ENCODE measurements at places on chromosomes 11 and 22. TPM values are rescaled to one million over a fixed set of nuclear protein-coding genes. Genes with fewer than 3 reads are reported as not detected.
A peak's percentile ranks its signal among the peaks of the same experiment; 100 is the strongest.

KDM4E gene
- not detected for total RNA-seq

GTSE1 gene
- 0.94 TPM for total RNA-seq

PIM3 gene
- 66.8 TPM for total RNA-seq

ALKBH8 gene
- total RNA-seq, result 6.3 TPM

OR8G5 gene
- total RNA-seq, result not detected

DNA sequence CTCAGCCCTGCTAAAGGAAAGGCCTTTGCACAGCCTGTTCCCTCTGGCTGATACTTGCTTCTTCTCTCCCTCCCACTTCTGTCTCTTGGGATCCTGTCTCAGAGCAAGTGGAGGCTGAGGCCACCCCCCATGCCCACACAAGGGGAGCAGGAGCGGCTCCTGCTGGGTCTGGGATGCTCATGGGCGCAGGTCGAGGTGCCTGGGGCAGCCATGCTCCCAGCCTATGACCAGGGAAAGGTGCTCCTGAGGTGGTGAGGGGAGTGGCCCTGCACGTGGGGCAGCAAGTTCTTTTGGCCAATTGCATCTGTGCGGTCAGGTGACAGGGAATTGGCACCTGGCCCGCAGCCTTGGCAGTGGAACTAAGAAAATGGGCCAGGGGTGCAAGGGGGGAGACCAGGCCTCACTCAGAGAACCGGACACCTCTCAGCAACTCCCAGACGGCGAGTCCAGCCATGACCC lies 1.5 kb downstream of the MAPK11 start:
- no peak for DNase-seq

DNA sequence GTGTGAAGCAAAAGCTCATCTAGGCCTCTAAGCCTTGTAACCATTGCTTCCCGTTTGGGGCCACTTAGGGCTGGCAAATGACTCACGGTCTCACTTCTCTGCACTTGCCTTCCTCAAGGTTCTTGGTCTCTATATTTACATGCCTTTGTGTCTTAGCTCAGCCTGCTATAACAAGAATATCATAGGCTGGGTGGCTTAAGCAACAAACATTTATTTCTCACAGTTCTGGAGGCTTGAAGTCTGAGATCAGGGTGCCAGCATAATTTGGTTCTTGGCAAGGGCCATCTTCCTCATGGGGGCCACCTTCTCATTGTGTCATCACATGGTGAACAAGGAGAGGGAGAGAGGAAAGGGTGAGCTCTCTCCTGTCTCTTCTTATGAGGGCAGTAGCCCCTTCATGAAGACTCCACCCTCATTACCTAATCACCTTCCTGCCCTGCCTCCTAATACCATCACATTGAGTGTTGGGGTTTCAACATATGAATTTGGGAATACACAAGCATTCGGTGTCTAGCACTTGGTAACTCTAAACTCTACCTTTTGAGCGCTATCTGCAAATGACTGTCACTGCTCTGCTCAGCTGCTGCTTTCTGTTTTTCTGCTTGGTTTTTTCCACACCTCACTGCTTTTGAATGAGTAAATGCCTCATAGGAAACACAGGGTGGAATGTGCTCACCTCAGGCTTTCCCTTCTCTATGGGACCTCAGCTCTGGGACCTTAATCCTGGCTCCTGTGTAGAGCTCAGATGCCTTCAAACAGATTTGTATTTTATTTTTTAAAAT lies 16.2 kb upstream of the ME3 start:
- DNase-seq, result no peak

DNA sequence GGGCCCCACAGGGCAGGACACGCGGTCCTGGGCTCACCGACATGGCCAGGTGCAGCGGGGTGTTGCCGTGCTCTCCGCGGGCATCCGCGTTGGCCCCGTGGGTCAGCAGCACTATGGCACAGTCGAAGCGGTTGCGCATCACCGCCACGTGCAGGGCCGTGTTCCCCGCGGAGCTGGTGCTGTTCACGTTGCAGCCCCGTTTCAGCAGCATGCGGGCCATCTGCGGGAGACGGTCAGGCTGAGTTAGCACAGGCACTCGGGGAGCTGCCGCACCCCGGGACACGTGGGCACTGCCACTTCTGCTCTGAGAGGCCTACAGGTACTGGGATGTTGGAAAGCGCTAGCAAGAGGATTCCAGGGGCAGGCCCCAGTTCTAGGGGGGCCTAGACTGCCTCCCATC lies 22.3 kb upstream of the BAIAP2L2 start:
- no peak for DNase-seq

DNA sequence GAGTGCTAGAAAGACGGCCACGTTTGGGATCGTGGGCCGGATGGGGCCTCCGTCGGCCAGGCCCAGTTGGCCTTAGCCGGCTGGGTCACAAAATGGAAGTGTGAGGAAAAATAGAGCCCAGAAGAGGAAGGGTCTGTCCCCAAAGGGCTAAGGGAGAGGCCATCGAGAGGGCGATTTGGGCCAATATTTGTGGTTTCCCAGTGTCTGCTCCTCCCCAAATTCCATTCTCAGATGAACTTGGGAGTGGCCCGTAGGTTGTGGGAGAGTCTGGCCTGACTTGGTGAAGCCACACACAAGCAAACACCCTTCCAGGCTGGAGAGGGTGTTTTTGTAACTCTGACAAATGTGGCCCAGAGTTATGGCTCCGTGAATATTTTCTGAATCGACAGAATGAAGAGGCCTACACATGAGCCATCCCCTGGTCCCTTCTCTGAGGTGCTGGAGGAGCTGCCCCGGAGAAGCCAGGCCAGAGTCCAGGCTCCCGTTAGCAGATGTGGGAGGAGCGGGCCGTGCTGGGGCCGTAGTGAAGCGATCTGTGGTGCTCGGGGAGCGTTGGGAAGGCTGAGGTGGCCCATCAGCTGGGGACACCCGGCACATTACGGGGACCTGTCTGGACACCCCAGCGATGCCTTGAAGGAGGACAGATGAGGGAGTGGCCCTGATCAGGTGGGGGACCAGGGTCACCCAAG lies 73.5 kb upstream of the PPARA start:
- DNase-seq, result peak; percentile 45

DNA sequence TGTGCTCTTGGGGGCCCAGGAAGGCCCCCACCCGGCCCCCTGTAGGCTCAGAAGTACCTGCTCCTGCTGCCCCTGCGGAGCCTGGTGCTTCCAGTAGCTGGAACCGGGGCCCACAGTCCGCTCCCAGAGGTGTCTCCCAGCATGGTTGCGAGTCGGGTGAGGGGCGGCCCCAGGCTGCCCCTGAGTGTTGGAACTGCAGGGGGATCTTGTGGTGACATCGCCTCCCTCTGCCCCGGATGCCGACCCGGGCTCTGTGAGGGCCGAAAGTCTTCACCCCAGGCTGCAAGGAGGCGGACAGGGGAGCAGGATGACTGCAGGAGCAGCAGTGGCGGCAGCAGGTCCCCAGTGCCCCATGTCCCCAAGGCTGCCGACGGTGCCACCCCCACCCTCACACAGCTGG lies 9.5 kb upstream of the PKP3 start:
- DNase-seq, result no peak

GRCh38 chr11:119121811-119122124 lies 388 bp downstream of the HINFP start:
- DNase-seq, result no peak

- no peak for DNase-seq
These were observed 5.5 kb downstream of the SEPTIN3 start for GRCh38 chr22:41974691-41975290.

GRCh38 chr11:65947133-65947532 lies 1.9 kb downstream of the TSGA10IP start:
- DNase-seq, result no peak

DNA sequence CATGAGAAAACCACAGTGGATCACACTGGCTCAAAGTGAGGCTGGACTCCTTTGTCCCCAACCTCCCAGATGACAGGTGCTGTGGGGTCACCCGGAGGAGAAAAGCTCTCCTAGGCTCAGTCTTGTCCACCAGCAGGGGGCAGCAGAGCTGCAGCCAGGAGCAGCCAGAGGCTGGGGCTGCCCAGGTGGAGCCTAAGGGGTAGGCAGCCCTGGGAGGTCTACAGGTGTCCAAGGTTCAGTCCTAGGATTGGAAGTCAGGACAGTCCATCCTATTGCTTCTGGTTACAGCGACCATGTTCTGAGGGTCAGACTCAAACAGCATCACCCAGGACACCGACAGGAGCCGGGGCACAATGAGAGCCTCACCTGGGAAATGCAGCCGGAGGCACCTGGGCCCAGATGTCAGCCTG lies 77.6 kb upstream of the IGLL5 start:
- peak; percentile 65 for DNase-seq
